ENCODE measurements at places on chromosomes 2 and 18.

GRCh38 chr18:79749251-79750191 is 48.2 kb upstream of the KCNG2 start:
- no peak for DNase-seq

DNA sequence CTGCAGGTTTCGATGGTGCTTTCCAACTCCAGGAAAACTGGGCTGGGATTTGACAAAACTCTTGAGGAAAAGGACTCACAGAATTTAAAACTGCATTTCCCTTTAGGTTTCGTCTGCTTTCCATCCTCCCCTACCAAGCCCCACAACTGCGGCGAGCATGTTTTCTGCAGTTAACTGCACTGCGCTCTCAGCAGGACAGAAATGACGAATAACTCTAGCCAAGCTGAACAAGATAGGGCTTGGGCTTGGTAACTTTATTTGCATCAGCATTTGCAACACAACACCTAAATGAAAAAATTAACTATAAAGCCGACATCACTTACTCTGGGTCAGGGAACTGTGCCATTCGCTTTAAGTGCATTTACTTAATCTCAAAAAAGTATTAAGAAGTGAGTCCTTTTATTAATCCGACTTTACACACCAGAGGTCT is 669 bp upstream of the PIKFYVE start:
- DNase-seq, result peak; percentile 47

GRCh38 chr2:147173189-147173581 is 671.6 kb upstream of the ACVR2A start:
- DNase-seq, result peak; percentile 29

GRCh38 chr2:17515652-17516051 is 2.6 kb downstream of the RAD51AP2 start:
- peak; percentile 34 for DNase-seq

GRCh38 chr2:106892048-106892447 is 6.1 kb upstream of the ST6GAL2 start:
- no peak for DNase-seq

DNA sequence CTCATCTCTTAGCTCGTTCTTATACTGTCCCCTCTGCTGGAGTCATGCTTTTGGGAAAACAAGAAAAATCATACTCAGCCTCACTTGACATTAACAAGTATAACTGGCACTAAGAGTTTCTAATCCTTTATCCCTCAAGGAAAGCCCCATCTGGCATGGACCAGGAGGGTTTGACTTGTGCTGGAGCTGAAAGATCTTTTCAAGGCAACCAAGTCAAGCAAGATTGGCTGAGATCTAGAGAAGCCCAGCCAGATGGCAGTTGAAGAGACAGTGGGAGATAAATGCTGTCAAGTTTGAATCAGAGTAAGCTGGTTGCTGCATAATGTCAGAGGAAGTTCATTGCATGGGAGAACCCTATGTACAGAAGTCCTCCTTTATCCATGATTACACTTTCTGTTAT is 336.5 kb upstream of the LRP1B start:
- no peak for DNase-seq

DNA sequence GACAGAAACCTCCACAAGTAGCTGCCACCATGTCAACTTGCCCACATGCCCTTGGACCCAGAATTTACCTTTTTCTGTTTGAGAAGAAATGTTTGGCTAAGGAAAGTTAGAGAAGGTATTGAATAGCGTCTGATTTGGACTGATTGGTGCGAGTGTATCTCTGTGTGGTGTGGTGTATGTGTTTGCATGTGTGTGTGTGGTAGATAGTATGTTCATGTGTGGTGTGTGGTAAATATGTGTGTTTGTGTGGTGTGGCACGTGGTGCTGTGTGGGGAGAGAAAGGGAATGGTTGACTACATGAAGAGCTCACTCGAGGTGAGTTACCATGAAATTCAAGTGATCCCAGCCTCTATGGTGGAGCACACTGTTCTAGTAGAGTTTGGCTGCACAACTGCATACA is 360.8 kb upstream of the SPHKAP start:
- no peak for DNase-seq

DNA sequence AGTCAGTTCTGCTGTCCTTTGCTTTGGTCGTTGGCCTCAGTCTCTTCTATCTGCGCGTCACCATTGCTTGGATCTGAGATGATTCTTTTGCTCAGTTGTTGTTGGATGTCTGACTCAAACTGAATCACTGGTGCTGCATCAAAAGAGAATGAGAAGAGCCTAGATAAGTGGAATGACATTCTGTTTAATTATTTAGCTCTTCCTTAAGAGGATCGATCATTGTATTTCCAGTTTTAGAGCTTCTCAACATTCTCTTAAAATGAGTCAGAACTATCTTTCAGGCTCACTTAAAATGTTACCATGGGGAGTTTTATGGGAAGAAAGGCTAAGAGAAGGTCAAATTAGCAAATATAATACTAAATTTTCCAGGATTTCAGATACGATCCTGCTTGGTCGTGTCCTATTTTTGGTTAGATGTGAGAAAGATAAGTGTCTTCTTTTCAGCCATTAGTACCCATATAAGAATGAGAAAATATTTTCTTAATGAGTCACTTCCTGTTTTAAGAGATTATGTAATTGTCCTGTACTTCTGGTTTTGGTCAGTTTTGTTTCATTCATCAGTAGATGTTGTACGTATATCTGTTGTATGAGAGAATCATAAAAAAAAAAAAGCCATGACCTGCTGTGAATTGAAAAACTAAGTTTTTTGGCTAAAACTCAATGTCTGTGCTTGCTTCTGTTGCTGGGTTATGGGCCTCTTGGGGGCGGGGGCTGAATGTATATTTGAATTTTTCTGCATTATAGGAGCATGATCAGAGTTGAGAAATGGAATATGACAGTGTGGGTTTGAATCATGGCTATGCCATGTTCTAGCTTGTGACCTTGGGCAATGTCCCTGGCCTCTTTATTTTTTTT is 31.6 kb upstream of the CASP10 start:
- peak; percentile 87 for DNase-seq

DNA sequence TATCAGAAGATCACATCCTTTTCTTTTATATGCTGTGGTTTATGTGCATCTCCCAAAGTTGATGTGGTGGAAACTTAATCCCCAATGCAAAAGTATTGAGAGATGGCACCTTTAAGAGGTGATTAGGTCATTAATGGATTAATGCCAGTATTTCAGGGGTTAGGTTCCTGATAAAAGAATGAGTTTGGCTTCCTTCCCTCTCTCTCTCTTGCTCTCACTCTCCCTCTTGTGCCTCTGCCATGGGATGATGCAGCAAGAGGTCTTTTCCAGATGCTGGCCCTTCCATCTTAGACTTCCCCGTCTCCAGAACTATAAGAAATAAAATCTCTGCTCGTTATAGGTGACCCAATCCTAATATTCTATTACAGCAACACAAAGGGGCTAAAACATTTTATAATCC is 85.0 kb downstream of the TTC27 start:
- peak; percentile 66 for DNase-seq

DNA sequence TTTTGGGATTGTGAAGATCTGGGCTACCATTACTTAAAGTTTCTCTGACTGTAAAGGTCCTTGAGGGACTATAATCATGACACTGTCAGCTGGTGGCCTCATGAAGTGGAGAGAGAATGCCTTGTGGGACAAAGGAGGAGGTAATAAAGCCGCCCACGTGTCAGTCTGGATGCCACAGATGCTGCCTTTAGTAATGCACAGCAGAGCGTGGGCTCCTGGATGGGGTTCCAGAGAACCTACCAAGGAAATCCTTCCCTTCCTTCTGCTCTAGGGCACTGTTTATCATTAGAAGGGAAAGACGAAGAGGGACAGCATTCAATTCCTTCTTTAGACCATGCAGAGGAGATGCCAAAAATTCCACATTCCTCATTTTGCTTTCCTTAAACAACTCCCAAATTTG is 63.5 kb downstream of the COL5A2 start:
- DNase-seq, result peak; percentile 30

DNA sequence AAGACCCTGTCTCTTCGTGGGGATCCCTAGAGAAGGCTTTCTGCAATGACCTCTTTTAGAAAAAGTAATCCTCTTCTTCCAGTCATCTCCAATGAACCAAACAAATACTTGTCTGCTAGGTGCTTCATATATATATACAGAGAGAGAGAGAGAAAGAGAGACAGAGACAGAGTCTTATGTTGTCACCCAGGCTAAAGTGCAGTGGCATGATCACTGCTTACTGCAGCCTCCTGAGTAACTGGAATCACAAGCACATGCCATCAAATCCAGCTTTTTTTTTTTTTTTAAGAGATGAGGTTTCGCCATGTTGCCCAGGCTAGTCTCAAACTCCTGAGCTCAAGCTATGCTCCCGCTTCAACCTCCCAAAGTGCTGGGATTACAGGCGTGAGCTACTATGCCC is 18.6 kb upstream of the PKDCC start:
- no peak for DNase-seq

- peak; percentile 88 for DNase-seq
Observed at GRCh38 chr2:218229239-218229638, 12.2 kb downstream of the ARPC2 start.

DNA sequence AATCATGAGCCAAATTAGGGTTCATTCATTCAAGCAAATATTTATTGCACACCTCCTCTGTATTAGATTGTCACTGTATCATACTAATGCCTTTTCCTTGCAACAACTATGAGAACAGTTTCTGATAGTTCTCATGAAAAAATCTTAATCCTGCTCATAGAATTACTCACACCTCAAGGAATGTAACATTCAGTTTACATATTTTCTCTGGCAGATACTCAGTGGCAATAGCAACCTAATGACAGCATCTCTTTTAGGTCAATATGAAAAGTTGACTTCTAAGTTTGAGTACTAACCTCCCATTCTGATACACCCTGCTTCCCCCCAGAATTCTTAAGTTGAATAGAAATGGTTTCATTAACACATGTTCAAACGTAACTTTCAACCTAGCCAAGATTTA is 132.0 kb downstream of the VWC2L start:
- peak; percentile 54 for DNase-seq

DNA sequence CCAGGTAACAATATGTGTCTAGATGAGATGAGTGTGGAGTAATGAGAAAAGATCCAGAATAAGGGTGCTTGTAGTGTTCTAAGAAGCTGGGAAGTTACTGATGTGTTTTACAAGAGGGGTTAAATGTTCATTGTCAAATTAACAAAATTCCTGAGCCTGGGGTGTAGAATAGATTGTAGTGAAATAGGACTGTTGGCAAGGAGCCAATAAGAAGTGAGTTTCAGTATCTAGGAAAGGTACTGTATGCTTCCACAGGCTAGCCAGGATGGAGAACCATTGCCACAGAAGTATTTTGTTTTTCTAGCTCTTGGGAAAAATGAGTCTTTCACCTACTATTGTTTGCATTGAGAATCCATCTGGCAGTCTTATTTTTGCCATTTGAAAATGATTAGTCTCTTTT is 10.5 kb downstream of the DOK6 start:
- no peak for DNase-seq

DNA sequence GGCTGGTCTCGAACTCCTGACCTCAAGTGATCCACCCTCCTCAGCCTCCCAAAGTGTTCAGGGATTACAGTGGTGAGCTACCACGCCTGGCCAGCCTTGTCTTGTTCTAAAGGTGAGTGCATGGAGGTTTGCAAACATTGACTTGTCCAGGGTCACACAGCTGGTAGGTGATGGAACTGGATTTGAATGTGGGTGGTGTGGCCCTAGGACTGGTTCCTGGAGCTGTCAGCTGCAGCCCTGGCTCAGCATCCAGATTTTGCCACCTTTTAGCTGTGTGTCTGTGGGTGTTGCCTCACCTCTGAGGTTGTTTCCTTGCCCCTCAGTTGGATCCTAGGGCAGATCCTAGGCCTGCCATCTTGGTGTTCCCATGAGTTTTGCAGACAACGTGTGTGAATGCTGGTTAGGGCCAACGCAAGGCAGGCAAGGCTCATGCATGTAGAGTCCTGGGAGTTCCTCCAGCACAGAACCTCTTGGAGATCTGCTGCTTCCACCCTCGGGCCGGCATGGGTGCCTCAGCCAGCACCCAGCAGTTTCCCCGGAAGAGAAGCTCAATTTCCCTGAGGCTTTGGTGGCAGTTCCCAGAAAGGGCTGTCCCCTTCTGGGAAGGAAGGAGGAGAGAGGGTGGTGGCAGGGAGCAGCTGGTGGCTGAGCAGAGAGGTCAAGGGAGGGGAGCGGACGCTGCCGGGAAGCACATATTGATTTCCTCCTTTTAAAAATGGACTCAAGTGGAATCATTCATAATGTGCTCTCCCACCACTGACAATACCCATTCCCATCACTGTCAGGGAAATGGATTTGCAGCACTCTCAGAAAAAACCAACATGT is 127.6 kb upstream of the HS6ST1 start:
- no peak for DNase-seq

All from fibroblast of upper back skin (primary cell).